ENCODE measurements at places on chromosomes 6 and 20.

DNA sequence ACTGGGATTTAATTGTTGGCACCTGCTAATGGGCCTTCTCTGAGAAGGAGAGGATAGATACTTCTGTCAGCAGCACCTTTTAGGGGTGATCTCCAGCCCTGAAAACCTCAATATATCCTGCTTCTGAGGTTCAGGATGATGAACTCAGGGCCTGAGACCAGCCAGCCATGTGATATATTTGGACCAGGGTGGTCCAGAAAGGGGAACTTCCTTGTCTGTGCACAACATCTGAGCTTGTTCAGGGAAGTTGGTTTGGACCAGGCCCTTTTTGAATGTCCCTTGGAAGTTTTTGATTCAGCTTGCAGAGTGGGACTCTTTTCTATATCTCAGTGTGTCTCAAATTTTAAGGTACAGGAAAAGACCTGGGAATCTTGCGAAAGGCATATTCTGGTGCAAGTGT lies 85.8 kb downstream of the GFRA4 start:
- no peaks in the 10 kb centered on the region for H3K27me3 ChIP-seq
- DNase-seq, result no peak
- H3K27ac ChIP-seq, result no peak overlapping the region
- H3K36me3 ChIP-seq, result peaks cover 13% of the 10 kb centered on the region

DNA sequence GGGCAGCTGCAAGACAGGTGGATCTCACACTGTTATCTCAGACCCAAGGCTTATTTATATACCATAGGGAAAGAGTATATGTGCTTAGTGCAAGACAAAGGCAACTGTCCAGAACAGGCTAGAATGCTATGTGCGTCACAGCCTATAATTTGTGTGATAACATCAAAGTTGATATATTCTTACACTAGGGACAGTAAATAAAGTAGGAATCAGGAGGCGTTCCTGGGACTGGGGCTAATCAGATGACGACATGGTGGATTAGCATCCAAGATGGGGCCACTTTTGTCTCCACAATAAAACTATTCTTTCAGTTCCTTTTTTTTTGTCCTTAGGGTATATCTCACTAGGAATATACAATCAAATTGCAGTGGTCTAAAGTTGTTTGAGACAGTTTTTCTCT lies 54.9 kb upstream of the IER3 start:
- no peaks in the 10 kb centered on the region for H3K36me3 ChIP-seq
- no peak overlapping the region for H3K27ac ChIP-seq
- H3K4me1 ChIP-seq, result peaks cover 4% of the 10 kb centered on the region

GRCh38 chr6:139528471-139528870 lies 154.0 kb upstream of the CITED2 start:
- DNase-seq, result no peak
- no peaks in the 10 kb centered on the region for H3K4me1 ChIP-seq
- H3K4me3 ChIP-seq, result no peak overlapping the region
- no peak overlapping the region for H3K27ac ChIP-seq
- no peaks in the 10 kb centered on the region for H3K27me3 ChIP-seq

DNA sequence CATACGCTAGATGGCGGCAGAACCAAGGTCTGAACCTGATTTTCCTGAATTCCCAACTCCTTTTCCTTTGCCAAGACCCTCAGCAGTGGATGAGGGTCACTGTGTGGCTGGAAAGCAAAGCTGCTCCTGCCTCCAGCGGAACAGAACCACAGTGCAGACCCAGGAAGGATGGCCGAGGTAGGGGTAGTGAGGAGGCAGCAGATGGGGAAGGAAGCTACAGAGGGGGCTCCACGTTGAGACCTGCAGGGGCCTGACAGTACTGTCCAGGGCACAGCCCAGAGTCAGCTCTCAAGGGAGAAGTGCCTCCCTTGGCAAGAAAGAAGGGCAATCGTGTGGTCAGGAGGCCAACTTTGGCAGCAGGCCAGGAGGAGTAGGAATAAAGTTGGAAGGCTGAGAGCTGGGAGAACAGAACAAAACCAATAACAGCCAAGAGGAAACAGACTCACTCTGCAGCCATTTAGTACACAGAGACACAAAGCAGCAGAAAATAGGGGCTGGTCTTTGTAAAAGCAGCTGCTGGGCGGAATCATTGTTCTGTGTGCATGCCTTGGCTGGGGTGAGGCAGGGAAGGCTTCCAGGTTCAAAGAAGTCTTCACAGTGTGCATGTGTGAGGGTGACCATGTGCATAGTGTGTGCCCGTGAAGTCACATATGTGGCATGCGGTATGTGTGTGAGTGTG lies 3.1 kb downstream of the GABRR2 start:
- H3K4me1 ChIP-seq, result peaks cover 11% of the 10 kb centered on the region
- H3K27ac ChIP-seq, result peak overlapping the region; percentile 61
- no peaks in the 10 kb centered on the region for H3K36me3 ChIP-seq

- H3K4me1 ChIP-seq, result no peaks in the 10 kb centered on the region
- no peaks in the 10 kb centered on the region for H3K27me3 ChIP-seq
- H3K27ac ChIP-seq, result no peak overlapping the region
- no peak overlapping the region for H3K4me3 ChIP-seq
Observed at GRCh38 chr20:49594143-49594930, 26.4 kb upstream of the PTGIS start.

DNA sequence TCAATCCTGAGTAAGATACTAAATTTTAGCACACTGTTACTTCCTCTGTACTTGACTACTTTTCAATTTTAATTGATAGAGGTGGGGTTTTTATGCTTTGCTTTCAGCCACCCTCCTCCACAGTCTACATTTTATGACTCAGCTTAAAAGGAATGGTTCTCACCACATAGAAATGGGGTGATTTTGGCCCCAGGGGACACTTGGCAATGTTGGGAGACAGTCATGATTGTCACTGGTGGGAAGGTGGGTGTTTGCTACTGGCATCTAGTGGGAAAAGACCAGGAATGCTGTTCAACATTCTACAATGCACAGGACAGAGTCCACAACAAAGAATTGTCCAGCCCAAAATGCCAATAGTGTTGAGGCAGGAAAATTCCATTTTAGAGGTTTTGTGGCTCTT lies 71.3 kb downstream of the PCSK2 start:
- H3K27me3 ChIP-seq, result no peaks in the 10 kb centered on the region
- H3K4me1 ChIP-seq, result no peaks in the 10 kb centered on the region
- DNase-seq, result no peak
- H3K27ac ChIP-seq, result no peak overlapping the region

DNA sequence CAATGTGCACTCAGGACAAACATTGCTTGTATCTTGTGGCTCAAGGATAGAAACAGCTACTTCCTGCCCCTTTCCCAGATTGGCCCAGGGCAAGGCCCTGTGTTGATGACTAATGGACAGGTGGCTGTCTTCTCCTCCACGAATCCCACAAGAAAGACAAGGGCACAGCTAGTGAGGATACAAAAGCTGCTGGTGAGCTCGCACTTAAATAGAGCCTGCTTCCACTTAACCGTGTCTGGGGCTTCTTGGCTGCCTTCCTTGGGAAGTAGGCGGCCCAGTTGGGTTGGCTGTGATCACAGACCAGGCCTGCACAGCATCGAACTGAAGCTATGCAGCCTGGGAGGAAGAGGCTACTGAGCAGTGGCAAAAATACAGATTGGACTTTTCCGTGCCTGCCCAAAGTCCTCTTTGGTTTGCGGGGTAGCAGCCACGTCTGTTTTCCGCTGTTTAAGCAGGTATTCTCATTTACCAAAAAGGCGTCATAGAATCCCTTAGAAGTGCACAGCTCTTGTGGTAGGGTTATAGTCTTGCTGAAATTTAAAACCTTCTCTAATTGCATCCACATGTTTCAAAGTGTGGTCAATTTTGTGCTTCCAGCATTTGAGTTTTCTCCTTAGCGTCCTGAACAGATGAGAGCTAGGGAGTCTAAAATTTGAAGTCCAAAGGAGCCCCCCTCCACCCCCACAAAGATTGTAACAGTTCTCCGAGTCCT lies 23.0 kb upstream of the NAA20 start:
- H3K4me1 ChIP-seq, result peaks cover 48% of the 10 kb centered on the region
- peak overlapping the region; percentile 45 for H3K4me3 ChIP-seq
- no peaks in the 10 kb centered on the region for H3K36me3 ChIP-seq
- no peak for DNase-seq
- no peaks in the 10 kb centered on the region for H3K27me3 ChIP-seq

DNA sequence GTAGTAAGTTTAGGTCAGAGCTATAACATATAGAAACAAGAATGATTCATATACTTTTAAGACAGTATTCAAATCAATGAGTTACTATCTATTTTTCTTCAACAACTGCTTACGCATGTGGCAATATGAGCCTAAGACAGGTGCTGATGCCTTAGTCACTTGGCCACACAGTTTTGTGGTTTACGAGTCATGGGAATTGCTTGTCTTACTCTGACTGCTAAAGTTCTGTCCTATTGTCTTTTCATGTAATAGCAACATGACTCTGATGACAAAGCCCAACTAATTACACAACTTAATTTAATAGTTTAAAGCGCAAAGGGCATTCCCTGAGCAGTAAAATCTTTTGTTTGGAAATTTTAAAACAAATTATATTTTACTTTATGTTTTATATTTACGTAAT lies 159.3 kb upstream of the CENPW start:
- H3K4me3 ChIP-seq, result no peak overlapping the region
- H3K4me1 ChIP-seq, result no peaks in the 10 kb centered on the region
- no peaks in the 10 kb centered on the region for H3K36me3 ChIP-seq
- no peaks in the 10 kb centered on the region for H3K27me3 ChIP-seq
- no peak overlapping the region for H3K27ac ChIP-seq

- H3K4me1 ChIP-seq, result peaks cover 29% of the 10 kb centered on the region
- no peaks in the 10 kb centered on the region for H3K27me3 ChIP-seq
- DNase-seq, result no peak
- no peaks in the 10 kb centered on the region for H3K36me3 ChIP-seq
- H3K4me3 ChIP-seq, result no peak overlapping the region
Observed at GRCh38 chr20:5658912-5659345, 91.3 kb upstream of the SHLD1 start.

DNA sequence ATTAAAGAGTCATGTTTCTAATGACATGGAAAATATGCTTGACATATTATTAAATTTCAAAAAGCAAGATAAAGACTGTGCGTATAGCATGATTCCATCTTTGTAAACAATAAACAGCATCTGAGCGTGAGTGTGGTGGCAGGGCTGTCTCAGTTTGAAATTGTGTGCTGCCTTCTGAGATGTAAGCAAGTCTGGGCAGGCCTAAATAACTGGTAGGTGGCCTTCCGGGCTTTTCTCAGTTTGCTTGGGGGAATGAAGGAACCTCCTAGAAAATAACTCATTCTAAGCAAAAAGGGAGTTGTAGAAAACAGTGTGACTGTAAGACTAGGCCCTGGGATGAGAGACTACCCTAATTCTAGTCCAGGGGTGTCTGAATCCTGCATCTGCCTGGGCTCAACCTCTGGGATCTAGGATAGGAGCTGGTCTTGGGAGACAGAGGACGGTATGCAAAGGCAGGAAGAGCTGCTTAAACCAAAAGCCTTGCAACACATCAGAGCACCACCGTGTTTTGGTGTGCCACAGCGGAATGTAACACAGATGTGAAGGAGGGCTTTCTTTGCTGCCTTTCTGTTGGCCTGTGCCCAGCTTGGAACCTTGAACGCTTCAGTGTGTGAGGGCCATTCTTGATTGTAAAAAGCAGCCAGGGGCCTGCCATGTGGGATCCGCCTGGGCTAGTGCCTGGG lies 63.5 kb upstream of the L3MBTL3 start:
- no peak overlapping the region for H3K27ac ChIP-seq
- H3K4me1 ChIP-seq, result no peaks in the 10 kb centered on the region
- H3K27me3 ChIP-seq, result no peaks in the 10 kb centered on the region
- no peak for DNase-seq
- H3K4me3 ChIP-seq, result no peak overlapping the region

- no peak overlapping the region for H3K4me3 ChIP-seq
- no peaks in the 10 kb centered on the region for H3K27me3 ChIP-seq
- H3K36me3 ChIP-seq, result no peaks in the 10 kb centered on the region
- no peak for DNase-seq
- H3K4me1 ChIP-seq, result no peaks in the 10 kb centered on the region
Observed at GRCh38 chr20:47487175-47487917, 14.3 kb upstream of the NCOA3 start.

DNA sequence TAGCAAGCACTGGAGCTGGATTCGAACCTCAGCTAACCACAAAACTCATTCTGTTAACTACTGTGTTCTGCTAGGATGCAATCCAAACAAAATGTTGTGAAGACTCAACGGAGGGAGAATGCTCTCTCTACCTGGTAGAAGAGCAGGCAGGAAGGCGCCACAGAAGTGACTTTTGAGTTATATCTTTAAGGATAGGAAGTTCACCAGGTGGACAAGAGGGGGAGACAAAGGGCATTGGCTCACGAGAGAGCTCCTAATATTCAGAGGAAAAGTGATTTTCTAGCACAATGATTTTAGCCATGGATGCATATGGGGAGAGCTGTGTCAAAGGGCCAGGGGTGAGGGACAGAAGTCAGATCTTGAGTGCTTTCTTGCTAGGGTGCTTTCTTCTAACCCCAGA lies 108.4 kb upstream of the MAFB start:
- H3K27me3 ChIP-seq, result no peaks in the 10 kb centered on the region
- H3K36me3 ChIP-seq, result no peaks in the 10 kb centered on the region
- no peak for DNase-seq
- H3K4me3 ChIP-seq, result no peak overlapping the region

DNA sequence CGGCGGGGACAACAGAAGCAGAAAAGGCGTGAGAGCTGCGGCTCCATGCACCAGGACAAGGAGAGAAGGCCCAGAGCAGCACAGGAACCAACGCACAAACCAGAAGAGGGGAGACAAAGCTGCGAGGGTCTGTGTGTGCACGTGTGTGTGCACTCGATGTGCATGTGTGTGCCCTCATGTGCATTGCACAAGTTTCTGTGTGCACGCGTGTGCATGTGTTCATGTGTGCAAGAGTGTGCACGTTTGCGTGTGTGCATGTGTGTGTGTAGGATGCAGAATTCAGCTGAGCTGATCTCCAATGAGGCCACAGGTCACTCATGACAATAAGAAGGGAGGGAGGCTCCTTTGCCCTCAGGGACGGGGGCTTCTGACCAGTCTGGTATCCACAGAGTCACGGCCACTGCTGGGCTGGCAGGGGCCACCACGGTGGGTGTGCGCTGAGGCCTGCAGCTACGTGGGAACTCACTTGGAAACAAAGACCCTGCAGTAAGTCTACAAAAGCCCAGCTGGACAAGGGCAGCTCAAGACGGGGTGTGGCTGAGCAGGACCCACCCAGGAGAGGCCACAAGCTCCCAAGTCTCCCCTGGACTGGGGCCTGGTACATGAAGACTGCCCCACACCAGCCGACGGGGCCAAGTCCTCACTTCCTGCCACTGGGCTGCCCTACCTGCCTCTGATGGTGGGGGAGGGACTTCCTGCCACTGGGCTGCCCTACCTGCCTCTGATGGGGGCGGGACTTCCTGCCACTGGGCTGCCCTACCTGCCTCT lies 48.1 kb upstream of the CHRNA4 start:
- DNase-seq, result no peak
- no peaks in the 10 kb centered on the region for H3K4me1 ChIP-seq
- no peaks in the 10 kb centered on the region for H3K36me3 ChIP-seq
- H3K27me3 ChIP-seq, result no peaks in the 10 kb centered on the region

GRCh38 chr6:24504287-24504648 lies 9.5 kb downstream of the ALDH5A1 start:
- H3K27me3 ChIP-seq, result no peaks in the 10 kb centered on the region
- no peaks in the 10 kb centered on the region for H3K36me3 ChIP-seq
- no peak overlapping the region for H3K4me3 ChIP-seq
- DNase-seq, result no peak
